ENCODE measurements at places on chromosomes 11 and 22. TPM values are rescaled to one million over a fixed set of nuclear protein-coding genes. Genes with fewer than 3 reads are reported as not detected.

MRGPRF gene
- not detected for total RNA-seq

HOATZ gene
- not detected for total RNA-seq

PKP3 gene
- 0.13 TPM for total RNA-seq

TESMIN gene
- total RNA-seq = 2.1 TPM

APOBEC3C gene
- 16.5 TPM for total RNA-seq

KCNE3 gene
- total RNA-seq = 0.53 TPM

FXYD6 gene
- total RNA-seq = 0.53 TPM

LRRC4C gene
- total RNA-seq = not detected

PPFIBP2 gene
- total RNA-seq = 3.2 TPM

BDNF gene
- 0.72 TPM for total RNA-seq

TMEM25 gene
- total RNA-seq = 8.5 TPM

CREB3L1 gene
- 2.4 TPM for total RNA-seq

ADM2 gene
- total RNA-seq = 0.36 TPM

MS4A14 gene
- total RNA-seq = not detected

SLC17A6 gene
- total RNA-seq = not detected

JAML gene
- 0.07 TPM for total RNA-seq

CHST1 gene
- total RNA-seq = 58.4 TPM

C11orf97 gene
- not detected for total RNA-seq

PLEKHB1 gene
- total RNA-seq = 0.79 TPM

HSPB2 gene
- total RNA-seq = not detected

CALCA gene
- total RNA-seq = not detected

SYTL2 gene
- total RNA-seq = 1.2 TPM

CBX6 gene
- total RNA-seq = 59.3 TPM

OR8G5 gene
- total RNA-seq = not detected

TH gene
- not detected for total RNA-seq

PATE2 gene
- 0.13 TPM for total RNA-seq

SMC1B gene
- total RNA-seq = not detected

UBQLN3 gene
- not detected for total RNA-seq

CHEK2 gene
- 17.8 TPM for total RNA-seq

FOSL1 gene
- total RNA-seq = 41.6 TPM

CENPM gene
- total RNA-seq = 19.7 TPM

FGF19 gene
- total RNA-seq = not detected

CLCF1 gene
- total RNA-seq = 2.3 TPM

APLNR gene
- not detected for total RNA-seq

AIFM3 gene
- not detected for total RNA-seq

LMNTD2 gene
- total RNA-seq = 0.57 TPM

Measured in thoracic aorta endothelial cell (primary cell).